NCI-H1694 treated with DMSO at 0.1 percent for 48 hours (cell line): ENCODE measurements at places on chromosomes 12 and 14.

GRCh38 chr14:71952381-71953363 lies 20.4 kb downstream of the RGS6 start:
- no peak for DNase-seq

- no peak for DNase-seq
Observed at GRCh38 chr14:22870811-22871223, 723 bp upstream of the LRP10 start.

DNA sequence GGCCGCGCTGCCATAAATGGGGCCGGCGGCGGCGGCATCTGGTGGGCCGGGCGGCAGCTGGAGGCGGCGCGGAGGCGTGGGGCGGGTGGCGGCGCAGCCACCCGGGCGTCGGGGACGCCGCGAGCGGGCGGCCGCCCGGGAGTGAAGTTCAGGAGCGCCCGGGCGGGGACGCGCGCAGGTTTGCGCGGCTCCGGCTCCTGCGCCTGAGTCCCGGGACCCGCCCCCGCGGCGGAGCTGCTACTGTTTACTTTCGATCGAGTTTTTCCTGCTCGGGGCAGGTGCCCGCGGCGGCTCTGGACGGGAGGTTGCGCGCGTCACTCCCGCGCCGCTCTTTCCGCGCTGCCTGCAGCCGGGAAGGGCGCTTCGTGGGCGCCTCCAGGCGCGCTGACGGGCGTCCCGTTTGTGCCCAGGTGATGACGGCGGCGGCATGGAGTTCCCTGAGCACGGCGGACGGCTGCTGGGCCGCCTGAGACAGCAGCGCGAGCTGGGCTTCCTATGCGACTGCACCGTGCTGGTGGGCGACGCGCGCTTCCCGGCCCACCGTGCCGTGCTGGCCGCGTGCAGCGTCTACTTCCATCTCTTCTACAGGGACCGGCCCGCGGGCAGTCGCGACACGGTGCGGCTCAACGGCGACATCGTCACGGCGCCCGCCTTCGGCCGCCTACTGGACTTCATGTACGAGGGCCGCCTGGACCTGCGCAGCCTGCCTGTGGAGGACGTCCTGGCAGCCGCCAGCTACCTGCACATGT lies at the start of gene ZBTB42:
Gene ZBTB42 (plus strand): TSS at position 331 of the 749 bp plus-strand sequence. CDS start 97 bp downstream, at position 428.
- DNase-seq = peak; percentile 73

GRCh38 chr14:73008501-73008900 lies 18.4 kb downstream of the ZFYVE1 start:
- DNase-seq = no peak

GRCh38 chr12:49832836-49833421 lies 4.7 kb upstream of the NCKAP5L start:
- DNase-seq = no peak

DNA sequence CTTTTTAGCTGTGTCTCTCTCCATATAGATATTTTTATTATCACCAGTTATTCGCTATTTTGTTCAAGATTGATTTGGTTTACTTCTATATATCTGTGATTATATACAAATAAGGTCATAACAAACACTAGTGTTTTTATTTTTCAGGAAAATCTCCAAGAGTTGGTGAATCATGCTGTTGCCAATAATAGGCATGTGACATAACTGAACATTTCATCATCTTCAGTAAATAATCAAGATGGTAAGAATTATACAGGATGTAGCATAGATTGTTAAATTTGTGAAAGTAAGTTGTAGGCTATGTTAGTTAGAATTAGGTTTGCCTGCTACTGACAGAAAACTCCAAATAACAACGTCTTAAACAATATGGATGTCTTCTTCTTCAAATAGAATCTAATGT lies 240.9 kb upstream of the PDE3A start:
- DNase-seq = no peak

GRCh38 chr12:11769723-11770514 lies 120.4 kb downstream of the ETV6 start:
- no peak for DNase-seq

GRCh38 chr12:27865421-27865820 lies 85.4 kb upstream of the MANSC4 start:
- no peak for DNase-seq

DNA sequence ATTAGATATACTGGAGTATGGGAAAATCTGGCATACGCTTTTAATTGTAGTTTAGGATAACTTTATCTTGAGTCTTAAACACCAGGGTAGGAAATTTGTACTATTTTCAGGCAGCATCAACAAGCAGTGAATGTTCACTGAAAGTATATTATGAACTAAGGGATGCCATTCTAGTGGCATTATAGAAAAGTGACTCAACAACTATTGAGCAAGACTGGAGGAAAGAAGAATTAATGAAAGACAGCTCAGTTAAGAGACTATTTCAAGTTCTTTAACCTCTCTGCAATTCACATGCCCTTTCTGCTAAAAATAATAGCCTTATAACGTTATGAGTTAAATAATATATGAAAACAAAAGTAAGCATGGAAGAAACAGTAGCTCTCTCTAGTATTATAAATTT lies 343.1 kb downstream of the FSCB start:
- no peak for DNase-seq

DNA sequence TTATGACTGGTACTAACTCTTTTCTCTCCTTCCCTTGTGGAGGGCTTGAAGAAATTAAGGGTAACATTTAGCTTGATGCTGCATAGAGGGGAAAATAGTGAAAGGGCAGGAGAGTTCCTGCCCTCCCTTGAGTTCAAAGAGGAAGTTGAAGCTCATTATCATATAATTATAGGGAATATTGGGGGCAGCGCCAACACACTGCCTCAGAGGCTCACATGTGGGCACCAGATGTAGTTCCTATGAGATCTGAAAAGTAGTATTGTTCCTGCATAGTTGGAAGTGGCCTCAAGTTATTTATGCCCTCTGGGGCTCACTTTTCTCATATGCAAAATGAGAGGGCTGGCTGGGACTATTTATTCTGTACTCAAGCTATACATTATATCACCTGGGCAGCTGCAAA lies 33.0 kb upstream of the FGF23 start:
- DNase-seq = no peak

GRCh38 chr14:74975059-74975810 lies 19.8 kb upstream of the PGF start:
- no peak for DNase-seq

- no peak for DNase-seq
Observed at GRCh38 chr14:93042968-93043940, 72.5 kb downstream of the ITPK1 start.

DNA sequence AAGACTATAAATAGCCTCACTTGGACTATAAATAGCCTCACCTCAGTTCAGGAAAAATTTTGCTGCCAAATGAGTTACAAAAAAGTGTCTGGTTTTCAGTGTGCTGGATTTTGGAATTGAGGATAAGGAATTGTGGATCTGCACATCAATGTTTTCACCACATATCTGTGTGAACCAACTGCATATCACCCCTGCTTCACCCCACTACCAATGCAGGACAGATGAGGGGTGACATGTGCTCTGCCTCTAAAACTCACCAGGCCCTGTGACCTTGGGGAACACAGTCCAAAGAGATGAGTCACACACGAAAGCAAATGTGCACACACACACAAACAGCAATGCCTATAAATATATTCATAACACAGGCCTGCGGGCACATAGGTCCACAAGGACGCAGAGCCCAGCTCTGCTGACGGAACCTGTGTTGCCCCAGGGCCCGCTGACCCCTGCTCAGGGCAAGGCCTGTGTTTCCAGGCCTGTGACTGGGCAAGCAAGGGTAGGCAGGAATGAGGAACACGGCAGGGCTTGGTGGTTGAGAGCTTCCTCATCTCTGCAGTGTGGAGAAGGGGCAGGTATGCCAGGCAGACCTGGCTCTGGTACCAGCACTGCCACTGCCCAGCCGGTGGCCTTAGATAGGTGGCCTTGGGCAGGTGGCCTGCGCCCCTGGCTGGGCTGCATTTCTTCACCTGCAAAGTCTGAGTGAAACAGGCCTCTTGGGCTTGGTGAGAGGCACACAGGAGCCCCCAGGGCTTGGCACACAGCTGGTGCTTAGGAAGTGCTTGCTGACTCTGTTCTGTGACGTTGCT lies 82.4 kb downstream of the ARL6IP4 start:
- no peak for DNase-seq

DNA sequence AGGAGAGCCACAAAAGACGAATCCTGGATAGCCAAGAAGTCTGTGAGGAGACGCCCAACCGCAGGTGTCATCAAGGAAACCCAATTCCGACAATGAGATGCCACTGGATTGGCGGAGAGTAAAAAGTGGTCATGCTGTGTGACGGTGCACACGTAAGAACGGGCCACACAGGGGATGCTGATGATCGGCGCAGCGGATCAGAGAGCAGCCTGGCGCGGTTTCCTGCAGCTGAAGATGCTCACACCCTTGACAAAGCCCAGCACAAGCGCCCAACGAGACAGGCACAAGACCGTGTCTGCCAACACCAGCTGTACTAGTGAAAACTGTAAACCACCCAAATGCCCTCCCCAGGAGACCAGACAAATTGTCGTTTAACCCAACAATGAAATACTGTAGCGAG lies 55.8 kb downstream of the CCDC85C start:
- peak; percentile 50 for DNase-seq

DNA sequence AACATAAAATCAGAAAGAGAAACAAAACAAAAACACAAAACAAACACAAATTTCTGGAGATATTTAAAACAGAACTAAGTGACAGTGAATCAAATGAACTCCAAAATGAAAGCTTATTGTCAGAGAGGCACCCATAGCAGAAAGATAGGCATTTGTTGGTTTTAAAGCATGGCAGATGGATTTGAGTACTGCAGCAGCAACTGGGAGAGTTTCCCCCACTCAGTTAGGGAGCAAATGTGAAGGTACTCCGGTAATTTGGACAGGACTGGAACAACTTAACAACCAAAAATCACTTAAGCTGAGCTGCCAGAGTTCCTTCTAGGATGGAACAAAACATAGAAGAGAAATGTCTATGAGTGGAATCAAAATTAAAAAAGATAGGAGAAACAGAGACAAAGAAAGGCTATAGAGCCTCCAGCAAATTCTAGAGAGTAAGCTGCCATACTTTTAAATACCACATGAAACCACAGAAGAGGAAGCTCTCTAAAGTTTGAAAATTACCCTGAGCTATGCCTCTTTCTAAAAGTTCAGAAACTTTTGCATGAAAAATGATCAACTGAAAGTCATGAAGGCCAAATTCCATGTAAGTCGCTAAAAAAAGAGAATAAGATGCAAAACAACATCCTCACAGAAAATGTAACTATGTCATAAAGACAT lies 1248.3 kb upstream of the USP15 start:
- no peak for DNase-seq

DNA sequence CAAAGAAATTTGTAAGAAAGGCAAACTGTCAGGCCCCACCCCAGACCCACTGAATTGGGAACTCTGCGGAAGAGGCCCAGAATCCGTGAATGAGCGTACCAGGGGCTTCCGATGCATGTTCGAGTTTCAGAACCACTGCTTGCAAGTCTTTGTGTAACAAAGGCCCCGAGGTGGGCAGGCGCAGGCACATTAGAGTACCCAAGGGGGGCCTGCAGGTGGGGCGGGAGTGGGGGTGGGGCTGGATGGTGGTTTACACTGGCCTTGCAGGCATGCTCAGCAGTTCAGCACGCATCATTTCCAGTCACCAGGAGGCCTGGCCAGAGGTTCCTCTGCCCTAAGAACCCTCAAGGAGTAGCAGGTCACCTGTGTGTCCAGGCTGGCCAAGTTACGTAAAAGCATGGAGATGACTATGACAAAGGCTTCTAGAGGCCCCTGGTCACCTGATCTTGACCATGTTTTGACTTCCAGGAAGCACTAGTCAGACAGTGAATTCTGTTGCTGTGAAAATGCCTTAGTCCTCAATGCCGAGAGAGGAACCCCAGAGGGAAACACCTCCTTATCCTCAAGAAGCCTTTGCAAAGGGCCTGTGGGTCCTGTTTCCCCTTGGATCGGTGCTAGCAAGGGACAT lies 33.2 kb upstream of the IRF2BPL start:
- no peak for DNase-seq

DNA sequence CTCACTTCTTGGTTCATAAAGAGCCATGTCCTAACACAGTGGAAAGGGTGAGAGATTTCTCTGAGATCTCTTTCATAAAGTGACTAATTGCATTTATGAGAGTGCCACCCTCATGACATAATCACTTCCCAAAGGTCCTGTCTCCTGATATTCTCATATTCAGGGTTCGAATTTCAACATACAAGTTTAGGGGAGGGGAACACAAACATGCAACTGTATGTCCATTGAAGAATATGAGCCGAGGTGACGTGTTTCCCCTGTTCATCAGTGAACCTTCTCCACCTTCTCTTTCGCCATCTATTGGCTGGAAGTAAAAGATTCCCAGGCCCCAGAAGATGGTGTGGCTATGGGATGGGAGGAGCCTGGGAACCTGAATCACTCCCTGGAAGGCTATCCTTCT lies 354.2 kb upstream of the ATP2B1 start:
- no peak for DNase-seq

DNA sequence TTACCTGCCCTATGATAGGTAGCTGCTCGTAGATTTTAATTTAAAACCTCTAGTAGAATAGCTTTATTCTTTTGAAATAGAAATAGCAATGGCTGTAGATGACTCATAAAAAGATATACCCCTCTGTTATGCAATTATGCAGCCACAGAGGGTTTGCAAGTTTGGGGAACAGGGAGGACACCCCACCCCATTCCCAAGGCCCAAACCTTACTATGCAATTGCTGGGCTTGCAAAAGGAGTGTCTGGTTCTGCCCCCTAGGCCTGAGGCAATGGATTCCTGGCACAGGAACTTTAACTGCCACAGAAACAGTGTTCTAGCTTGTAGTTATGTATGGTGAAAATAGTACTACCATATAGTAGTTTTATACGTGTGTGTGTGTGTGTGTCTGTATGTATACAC lies 403.3 kb downstream of the ADAMTS20 start:
- no peak for DNase-seq

- DNase-seq = no peak
Observed at GRCh38 chr12:110637869-110638441, 24.0 kb downstream of the TCTN1 start.

- DNase-seq = no peak
Observed at GRCh38 chr12:105862163-105862821, 276.5 kb downstream of the NUAK1 start.

GRCh38 chr14:88882236-88882635 lies 57.8 kb downstream of the TTC8 start:
- DNase-seq = no peak

- no peak for DNase-seq
Observed at GRCh38 chr14:94382099-94382715, 6.2 kb downstream of the SERPINA1 start.

DNA sequence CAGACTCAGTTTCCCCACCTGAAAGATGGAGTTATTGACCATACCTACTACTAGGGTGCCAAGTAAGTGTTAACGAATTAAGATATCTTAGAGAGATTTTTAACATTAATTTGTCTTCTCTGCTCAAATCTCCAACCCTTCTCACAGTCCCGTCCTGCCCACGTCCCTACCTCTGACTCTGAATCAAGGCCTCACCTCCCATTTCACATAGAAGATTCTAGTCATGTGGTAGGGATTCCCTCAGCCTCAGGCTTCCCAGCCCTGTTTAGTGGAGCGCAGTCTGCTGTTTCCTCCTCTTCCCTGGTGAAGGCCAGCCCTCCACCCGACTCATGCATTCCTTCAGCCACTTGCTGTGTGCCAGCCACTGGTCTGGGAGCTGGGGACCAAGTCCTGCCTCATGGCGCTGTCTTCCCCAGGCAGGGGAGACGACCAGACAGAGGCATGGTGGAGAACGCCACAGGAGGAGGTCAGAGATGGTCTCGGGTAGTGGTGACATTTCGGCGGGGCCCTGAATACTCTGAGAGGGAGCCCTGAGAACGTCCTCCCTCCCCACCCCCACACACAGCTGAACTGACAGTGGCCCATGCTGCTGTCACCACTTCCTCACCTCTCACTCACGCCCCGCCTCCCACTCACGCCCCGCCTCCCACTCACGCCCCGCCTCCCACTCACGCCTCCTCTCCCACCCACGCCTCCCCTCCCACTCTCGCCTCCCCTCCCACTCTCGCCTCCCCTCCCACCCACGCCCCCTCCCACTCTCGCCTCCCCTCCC lies 38.8 kb downstream of the TMEM63C start:
- DNase-seq = no peak

- DNase-seq = no peak
Observed at GRCh38 chr14:72558721-72559120, 335.2 kb downstream of the DPF3 start.
